NCI-H82 (cell line): ENCODE measurements at places on chromosomes 2 and 18.
A peak's percentile ranks its signal among the peaks of the same experiment; 100 is the strongest.

DNA sequence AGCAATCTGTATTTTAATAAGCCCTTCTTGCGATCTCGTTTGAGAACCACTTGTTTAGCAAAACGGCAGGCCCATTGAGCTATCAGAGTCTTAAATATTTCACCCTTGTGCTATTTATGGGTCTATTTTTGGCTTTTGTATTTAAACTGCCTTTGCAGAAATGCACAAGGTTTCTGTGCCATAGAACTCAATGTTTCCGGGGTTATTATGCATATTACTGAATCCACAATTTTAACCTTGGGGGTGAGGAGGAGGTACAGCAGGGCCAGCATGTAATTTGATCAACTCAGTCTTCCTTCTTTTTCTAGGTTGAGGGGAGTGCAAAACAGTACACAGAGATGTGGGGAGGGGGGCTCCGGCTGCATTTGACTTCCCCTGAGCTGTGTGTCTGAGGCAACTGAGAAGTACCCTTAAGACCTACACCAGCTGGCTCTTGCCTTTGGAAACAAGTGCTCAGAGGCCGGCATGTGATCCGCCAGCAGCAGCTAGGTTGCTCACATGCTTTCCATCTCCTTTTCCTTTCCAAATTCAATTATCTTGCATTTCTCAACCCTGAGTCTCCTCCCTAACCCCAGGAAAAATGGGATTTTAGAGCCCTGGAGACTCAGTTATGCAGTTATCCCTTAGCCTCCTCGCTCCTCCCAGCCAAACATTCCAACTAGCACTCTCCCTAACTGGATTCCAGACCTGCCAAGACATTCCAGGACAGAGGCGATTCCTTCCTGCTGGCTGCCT lies 103.0 kb downstream of the HNRNPLL start:
- peak; percentile 44 for DNase-seq

- no peak for DNase-seq
Measured at GRCh38 chr2:239581352-239581901, 180.6 kb upstream of the HDAC4 start.

GRCh38 chr2:199692489-199692888 lies 158.5 kb downstream of the FTCDNL1 start:
- peak; percentile 60 for DNase-seq

- DNase-seq = peak; percentile 74
Measured at GRCh38 chr18:34661464-34662087, 48.5 kb upstream of the DTNA start.

DNA sequence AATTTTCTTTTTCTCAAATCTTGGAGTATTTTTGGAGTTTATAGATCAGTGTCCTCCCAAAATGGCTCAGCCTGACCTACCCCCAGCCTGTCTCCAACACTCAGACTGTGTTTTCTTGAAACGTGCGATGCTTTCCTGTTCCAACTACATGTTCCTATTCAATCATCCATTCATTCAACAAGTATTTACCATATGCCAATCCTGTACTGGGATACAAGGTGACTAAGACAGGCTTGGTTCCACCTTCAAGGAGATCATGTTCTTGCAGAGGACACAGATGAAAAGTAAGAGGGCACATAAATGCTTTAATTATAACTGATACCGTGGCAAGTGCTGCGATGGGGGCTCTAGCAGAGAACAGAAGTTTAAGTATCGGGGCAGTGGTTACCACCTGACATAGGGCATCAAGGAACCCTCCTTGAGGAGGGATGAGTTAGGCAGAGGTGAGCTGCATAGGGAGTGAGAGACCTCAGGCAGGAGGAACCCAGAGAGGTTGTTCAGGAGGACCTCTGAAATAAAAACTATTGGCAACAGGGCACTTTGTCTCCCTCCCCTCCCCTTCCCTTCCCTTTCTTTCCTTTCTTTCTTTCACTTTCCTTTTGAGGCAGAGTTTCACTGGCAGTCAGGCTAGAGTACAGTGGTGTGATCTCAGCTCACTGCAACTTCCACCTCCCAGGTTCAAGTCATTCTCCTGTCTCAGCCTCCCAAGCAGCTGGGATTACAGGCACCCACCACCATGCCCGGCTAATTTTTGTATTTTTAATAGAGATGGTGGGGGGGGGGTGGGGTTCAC lies 469.0 kb downstream of the EPHA4 start:
- no peak for DNase-seq

- DNase-seq = no peak
Measured at GRCh38 chr18:51907687-51908597, 432.1 kb upstream of the DCC start.

DNA sequence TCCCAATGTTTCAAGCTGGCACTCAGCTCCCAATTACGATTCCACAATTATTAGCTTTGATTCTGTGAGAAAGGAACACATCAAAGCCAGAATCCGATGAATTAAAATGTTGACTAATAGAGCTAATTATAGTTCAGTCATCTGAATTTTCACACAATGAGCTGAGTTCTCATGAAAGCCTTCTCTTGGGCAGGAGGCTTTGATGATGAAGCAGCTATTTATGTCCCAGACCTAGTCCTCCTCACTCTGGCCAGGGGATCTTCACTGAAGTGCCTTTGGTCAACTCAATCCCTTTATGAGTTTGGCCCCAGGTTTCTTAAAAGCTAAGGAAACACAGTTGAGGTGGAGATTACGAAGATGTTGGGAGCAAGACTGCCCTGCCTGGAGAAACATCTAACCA lies 74.7 kb upstream of the PPM1B start:
- DNase-seq = no peak

DNA sequence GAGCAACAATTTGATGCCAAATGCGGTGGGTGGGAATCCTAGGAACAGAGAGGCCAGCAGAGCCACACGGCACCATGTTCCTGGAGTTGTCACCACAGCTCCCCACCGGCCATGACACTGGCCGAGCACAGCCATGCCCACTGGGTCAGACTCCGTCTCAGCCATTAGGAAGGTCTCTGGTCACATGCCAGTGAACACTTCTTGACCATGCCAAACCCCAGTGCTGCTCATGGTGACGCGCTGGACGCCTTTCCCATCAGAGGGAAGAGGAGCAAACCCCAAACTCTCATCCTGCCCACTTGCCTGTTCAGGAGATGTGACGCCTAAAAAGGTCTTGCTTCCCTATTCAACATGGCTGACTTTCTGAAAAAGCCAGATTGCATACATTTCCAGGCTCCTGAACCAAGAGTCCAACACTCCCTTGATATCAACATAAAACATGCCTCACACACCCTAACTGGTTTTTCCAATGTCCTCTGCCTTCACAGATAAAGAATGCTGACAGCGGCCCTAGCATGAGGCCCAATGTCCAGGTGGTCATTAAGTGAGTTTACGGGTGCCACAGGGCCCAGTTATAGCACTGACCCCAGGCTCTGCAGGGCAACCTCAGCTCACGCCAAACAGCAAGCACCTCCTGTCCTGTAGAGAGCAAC lies 31.9 kb downstream of the TFCP2L1 start:
- no peak for DNase-seq

- no peak for DNase-seq
Measured at GRCh38 chr2:226847090-226847489, 11.2 kb downstream of the RHBDD1 start.

DNA sequence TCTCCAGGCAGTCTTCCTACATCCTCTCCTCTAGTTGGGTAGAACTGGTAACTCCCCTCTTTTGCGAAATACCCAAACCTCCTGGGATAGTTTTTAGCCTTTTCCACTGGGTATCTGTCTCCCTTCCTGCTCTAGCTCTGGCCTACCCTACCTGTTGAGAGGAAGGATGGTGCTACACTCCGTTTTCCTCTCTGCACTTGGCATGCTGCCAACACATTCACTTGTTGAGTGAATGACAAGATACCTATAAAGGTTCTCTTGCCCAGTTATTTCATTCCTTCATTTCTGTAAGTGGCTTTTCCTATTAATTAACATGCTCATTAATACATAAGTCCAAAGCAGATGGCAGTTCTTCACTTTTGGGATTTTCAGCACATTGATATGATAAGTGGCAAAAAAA lies 293.8 kb downstream of the CNTNAP5 start:
- DNase-seq = peak; percentile 39

DNA sequence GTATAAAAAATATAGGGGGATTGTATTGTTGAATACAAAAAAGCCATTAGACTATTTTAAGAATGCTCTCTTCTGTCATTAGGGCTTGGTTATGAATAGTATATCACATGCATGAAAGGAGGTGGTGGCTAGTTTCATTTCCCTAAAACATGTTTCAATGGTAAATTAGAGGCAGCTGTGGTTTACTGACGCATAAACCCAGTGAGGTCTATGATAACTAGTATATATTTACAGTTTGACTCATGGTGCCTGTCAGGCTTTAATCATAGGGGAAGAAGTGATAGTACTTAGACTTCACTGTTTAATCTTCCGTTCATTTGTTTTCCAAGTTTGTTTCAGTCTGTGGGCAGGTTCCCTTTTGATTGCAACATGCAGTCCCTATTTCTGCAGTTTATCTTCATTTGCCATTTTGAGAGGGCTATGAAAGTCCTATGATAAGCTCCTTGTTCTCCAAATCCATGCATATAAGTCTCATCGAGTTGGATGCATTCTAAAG lies 55.1 kb upstream of the MAP4K3 start:
- DNase-seq = no peak

DNA sequence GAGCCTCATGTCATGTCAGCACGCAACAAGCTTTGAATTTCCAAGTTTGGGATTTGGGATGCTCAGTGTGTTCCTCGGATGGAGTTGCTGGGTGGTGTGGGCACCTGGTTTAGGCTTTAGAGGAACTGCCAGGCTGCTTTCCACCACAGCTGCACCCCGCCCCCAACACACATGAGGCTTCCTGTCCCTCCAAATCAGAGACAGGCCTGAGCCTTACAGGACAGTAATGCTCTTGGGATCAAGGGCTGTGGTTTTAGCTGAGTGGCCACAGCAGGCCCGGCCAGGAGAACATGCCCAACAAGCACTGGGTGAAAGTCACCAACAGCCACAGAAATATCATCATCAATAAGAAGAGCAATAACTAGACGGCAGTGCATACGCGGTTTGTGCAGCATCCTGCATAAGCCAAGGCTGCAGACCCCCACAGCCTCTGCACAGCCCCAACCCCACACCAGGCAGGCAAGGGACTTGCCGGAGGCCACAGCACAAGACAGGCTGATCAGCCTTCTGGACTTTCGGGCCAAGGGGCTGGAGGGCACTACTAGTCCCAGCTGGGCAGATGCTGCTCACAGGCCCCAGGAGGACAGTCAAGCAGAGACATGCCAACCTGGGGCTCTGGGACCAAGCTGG lies 29.7 kb upstream of the GPC1 start:
- DNase-seq = no peak

DNA sequence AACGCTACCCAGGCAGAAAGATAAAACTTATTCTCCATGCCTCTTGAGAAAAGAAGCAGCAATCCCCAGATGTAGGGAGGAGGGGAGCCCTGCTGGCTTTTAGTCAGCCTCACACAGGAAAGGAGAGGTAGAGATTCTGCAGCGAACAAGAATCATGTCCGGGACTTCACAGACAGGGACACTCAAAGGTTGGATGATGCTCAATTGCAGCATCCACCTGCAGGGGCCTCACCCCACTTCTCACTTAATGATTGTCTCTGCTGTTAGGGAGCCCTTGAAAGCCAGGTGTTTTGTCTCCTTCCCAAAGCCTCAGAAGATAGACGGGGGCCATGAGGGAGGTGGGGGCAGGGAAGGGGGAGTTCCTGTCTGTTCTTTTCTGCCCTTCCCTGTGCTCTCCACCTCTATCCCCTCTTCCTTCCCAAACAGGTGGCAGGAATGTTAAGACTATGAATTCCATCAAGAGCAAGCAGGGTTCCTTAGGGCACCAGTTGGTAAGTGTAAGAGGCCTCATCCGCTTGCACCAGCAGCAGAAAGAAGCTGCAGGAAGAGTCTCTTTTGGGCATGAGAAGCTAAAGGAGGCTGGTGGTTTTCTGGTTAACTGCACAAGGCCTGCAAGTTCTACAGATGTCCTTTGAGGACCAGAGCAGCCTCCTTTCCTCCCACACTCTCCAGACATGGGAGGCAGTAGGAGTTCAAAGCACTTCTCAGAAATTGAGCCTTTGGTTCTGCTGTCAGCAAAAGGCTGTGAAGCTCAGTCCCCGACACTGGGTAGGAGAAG lies 154.7 kb upstream of the TNP1 start:
- no peak for DNase-seq

GRCh38 chr18:456361-457139 lies 44.0 kb downstream of the COLEC12 start:
- DNase-seq = no peak

GRCh38 chr2:235799281-235799680 lies 305.4 kb downstream of the AGAP1 start:
- DNase-seq = no peak

DNA sequence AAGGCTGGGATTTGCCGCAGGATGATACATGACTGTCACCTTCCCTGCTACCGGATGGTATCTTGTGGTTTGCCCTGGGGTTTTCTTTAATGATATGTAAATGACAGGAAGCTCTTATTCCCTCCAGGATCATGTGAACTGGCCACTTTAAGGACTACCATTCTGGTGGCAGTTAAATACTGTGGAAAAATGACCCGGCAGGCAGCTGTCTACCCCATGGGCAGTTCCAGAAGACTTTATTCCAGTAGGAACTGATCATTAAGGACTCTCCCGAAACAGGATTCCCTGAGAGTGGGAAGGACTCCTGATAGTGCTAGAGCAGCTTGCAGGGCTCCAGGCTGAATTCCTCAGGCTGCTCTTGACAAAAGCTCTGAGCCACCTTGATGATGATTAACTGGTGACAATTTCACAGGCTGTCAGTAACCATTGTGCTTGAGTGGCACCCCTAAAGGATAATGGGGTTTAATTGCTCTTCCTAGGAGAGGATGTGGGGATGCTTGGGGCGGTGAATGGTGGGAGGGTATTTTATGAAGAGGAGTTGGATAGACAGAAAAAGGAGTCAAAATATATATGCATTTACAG lies 212.0 kb downstream of the CPS1 start:
- no peak for DNase-seq

DNA sequence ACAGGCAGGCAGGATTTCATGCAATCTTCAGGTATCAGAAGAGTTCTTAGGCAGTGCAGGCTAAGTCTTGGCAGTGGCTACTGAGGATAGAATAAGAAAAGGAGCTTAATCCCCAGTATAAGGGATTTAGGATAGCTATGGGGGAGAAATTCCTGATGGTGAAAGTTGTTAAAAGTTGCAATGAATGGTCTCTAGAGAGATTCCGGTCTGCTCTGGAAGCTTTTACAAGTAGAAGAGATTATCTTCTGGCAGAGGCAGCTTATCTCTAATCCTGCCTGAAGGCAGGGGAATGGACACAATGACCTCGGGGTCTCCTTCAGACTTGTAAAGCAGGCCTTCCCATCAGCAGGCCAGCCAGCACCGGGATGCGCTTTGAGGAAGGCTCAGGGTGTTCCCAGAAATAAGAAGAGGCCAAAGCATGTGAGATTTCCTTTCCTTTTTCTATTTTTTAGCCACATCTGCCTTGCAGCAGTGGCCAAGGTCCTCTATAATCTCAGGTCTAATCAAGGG lies 253.9 kb upstream of the KLHL29 start:
- DNase-seq = peak; percentile 52
